Naive B cell (primary cell): ENCODE measurements at places on chromosomes 2 and 18. TPM values are rescaled to one million over a fixed set of nuclear protein-coding genes. Genes with fewer than 3 reads are reported as not detected.

Gene MSH6
- polyA plus RNA-seq: 22.4 TPM

Gene GREB1
- not detected for polyA plus RNA-seq

Gene TWIST2
- not detected for polyA plus RNA-seq

Gene INHA
- not detected for polyA plus RNA-seq

Gene CNRIP1
- not detected for polyA plus RNA-seq
